ENCODE measurements at places on chromosomes 1 and 21.

GRCh38 chr1:73310797-73311381, 887.1 kb downstream of the LRRIQ3 start:
- DNase-seq: no peak

- DNase-seq: no peak
Measured at GRCh38 chr1:98906361-98906760, 98.3 kb downstream of the PLPPR5 start.

GRCh38 chr1:226743259-226743658, 4.2 kb upstream of the ITPKB start:
- no peak for DNase-seq

- DNase-seq: no peak
Measured at GRCh38 chr1:70842562-70842961, 205.1 kb downstream of the PTGER3 start.

GRCh38 chr1:56309065-56309464, 270.3 kb downstream of the PLPP3 start:
- no peak for DNase-seq

GRCh38 chr1:23563003-23563402, 3.7 kb upstream of the ID3 start:
- DNase-seq: no peak

DNA sequence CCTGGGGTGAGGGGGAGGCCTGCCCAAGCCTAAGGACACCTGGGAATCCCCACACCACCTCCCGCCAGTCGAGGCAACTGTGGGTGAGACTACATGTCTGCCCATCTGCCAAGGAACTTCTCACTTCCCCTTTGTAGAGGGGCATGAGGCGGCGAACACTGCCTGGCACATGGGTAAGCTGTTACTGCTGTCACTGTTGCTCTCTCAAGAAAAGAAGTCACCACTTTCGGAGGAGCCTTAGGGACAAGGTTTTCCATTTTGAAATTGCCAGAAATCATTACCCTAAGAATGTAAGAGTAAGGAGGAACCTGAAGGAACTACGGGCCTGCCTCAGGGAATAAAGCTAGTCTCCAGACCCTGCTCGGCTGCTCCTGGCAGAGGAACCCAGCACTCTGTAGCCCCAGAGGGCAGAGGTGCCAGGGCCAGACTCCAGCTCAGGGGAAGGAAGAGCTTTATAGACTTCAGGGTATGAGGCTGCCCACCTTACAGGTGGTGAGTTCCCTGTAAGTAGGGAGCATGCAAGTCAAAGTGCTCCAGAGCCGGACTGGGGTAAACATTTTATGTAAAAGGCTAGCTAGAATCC, 23.3 kb downstream of the SLC2A1 start:
- peak; percentile 67 for DNase-seq

DNA sequence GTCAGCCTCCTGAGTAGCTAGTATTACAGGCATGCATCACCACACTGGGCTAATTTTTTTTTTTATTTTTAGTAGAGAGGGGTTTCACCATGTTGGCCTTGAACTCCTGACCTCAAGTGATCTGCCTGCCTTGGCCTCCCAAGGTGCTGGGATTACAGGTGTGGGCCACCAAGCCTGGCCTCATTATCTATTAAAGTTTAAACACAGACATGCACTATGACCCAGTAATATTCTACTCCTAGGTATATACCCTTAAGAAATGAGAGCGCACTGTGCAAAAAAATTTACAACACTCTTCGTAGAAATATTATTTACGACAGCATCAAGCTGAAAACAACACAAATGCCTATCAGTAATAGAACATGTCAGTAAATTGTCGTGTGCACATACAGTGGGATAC, 18.6 kb upstream of the SH2D1B start:
- DNase-seq: no peak

DNA sequence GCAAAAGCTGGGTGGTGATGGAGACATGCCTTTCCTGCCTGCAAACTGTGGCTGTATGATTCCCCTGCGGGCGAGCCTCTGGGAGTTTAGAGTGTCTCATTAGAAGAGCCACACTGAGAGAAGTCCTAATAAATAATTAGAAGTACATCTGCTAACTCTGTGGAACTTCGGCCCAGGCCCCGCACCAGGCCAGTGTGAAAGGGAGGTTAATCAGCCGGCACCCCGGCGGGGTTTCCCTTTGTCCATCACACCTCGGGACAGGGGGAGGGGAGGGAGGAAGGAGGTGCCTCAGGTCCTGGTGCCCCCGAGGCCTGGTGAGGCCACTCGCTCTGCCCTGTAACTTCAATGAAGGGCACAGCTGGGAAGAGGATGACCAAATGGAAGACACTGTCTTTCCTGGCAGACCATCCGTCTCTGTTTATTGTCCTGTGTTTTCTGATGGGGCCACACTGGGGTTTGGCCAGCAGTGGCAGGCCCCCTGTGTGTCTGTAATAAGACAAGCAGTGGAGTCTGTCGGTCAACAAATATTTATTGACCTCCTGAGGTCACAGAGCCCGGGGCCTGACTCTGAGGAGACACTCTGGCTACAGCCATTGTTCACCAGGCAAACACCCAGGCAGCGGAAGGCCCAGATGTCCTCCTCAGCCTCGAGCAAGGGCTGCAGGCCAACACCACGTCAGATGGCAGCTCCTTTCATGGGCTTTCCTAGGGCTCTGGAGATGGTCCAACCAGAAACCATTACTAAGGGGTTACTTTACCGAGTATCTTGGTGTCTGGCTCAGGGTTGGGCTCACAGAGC, 267.5 kb upstream of the RAB4A start:
- DNase-seq: no peak

DNA sequence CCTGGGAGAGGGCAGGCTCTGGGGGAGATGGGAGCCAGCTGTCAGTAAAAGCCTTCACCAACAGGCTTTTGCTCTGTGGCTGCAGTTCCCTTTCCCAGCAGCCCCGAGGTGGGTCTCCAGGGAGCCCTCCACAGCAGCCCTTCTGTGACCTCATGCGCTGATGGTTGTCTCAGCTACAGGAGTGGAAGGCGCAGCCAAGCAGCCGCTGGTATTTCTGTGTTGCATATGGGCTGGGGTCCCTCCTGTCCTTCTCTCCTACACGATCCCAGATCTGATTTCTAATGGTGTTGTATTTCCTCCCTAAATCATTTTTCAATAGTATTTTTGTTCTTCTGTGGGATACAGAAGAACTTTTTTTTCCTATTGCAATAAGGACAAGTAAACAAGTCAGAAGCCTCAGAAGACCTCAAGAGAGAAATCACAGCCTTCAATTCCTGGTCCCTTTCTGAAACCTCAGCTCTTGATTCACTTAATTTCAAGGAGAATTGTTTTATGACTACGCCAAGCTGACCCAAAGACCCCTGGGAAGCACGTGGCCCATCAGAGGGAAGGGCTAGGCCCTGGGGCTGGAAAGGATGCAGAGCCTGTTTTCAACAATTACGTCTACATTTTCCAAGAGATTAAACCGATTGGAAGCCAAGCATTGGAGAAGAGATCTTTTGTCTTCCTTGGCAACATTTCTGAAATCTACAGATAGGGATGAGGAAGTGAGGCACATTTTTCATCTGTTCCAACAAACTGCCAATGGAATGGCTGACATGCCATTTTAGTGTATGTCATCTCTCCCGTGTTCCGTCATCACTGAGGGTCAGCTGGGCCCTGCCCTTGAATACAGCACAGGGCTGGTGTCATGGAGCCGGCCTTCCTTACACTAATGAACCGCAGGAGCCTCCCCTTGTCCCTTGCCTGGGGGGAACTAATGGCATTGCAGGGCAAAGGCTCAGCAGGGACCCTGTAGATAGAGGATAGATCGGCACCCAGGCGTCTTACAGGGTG, 42.0 kb upstream of the SCCPDH start:
- no peak for DNase-seq

DNA sequence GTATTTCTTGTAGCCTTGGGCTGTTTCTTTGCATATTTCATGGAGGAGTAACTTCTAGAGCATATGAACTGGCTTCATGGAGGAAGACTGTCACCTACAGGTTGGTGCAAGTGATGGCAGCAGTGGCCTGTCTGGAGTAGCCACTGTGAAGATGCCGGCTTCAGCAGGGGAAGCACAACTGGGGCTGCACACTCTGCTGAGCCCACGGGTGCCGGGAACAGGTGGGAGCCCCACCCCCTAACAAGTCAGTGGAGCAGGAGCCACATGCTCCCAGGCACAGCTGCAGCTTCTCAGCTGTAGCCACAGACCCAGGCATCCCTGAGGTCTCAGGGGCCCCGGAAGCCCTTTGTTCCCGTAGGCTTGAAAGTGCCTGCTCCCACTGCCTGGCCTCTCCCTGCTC, 43.2 kb upstream of the C1orf185 start:
- DNase-seq: no peak

- DNase-seq: no peak
Measured at GRCh38 chr1:7006996-7007871, 222.0 kb downstream of the CAMTA1 start.

DNA sequence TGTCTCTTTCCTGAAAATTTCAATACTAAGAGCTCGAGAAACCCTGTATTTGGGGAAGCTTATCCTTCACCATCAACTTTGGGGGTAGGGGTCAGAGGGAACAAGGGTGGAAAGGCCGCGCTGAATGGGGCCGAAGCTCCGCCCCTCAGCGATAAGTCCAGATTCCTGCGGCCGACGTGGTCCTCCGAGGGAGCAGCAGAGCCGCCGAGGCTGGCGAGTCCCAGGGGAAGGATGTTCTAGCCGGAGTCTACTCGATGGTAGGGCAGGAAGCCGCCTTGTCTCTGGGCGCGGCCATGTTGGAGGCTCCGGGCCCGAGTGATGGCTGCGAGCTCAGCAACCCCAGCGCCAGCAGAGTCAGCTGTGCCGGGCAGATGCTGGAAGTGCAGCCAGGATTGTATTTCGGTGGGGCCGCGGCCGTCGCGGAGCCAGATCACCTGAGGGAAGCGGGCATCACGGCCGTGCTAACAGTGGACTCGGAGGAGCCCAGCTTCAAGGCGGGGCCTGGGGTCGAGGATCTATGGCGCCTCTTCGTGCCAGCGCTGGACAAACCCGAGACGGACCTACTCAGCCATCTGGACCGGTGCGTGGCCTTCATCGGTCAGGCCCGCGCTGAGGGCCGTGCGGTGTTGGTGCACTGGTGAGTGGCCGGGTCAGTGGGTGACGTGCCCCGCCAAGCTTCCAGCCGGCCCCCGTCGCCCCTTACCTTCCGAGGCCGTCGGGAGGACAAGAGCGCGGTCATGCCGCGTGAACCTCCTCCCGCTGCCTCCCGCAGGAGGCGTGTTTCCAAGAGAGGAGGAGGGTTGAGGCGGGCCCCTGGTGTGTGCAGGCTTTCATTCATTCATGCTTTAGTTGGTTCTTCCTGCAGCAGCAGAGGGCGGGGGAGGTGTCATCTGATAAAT, at the start of gene DUSP12:
TSS of gene DUSP12 (plus strand) at position 278 of the 899 bp plus-strand sequence. CDS start at position 294, 16 bp downstream.
- DNase-seq: peak; percentile 96

DNA sequence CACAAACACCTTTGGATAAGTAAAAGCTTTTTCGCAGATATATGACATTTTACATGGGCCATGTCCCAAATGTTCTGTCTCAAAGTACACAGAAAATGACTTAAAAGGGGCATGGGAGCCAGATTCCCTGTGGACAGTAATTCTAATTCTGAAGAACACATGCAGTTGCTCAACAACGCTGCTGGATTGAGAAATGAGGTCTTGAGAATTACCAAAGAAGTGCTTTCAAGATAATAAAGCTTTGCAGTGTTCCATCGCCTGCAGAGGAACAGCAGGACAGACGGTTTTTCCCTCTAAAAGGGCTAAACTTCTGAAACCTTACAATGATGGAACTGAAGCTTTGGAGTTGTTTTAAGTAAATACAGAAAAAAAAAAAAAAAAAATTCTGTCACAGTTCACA, 55.3 kb upstream of the HSPA13 start:
- DNase-seq: no peak

- no peak for DNase-seq
Measured at GRCh38 chr21:26977746-26978145, 10.9 kb upstream of the ADAMTS5 start.
